ENCODE measurements at places on chromosomes 1 and 21.

DNA sequence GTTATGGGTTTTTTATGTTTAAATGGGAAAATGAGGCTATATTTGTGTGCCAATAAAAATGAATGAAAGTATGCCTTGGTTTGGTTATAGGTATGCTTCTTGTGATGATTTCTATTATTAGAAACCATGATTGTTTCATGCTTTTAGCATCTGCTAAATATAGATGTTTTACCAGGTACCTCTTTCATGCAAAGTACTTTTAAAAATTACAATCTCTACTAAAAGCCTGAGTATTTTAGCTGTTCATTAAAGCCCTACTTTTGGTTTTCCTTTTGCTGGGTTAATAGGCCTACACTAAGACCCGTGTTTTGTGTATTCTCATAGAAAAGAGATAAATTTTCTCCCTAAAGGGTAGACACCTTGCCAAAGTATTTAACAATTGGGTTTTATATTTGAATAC, 32.0 kb downstream of the MTF2 start:
- DNase-seq, result no peak

GRCh38 chr1:32399843-32400242, 5.6 kb upstream of the BSDC1 start:
- DNase-seq, result no peak

- no peak for DNase-seq
These were observed 175.6 kb upstream of the DAB1 start for GRCh38 chr1:57599236-57599994.

- no peak for DNase-seq
These were observed 374 bp downstream of the MAB21L3 start for GRCh38 chr1:116111524-116112021.

GRCh38 chr1:200877839-200878551, 5.2 kb downstream of the GPR25 start:
- peak; percentile 64 for DNase-seq

DNA sequence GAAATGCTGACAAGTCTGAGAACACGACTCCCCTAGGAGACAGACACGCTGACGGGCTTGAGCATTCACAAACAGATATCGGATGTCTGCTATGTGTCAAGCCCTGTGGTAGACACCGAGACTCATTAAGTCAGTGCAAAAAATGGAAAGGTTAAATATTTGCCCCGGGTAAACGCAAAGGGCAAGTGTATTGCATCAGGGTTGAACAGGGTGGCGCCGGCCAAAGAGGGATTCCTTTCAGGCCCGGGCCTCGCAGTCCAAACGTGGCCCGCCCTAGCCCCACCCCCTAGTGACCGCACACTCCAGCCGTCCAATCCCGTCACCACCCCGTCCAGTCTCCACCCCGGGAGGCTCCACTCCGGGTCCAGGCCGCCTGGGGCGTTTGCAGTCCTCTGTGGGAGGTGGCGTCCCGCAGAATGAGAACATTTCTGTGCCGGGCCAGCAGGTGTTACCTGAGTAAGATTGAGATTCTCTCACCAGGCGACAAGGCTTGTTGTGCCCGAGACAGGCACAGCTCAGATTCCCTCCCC, 16.3 kb upstream of the TMEM9 start:
- peak; percentile 73 for DNase-seq

DNA sequence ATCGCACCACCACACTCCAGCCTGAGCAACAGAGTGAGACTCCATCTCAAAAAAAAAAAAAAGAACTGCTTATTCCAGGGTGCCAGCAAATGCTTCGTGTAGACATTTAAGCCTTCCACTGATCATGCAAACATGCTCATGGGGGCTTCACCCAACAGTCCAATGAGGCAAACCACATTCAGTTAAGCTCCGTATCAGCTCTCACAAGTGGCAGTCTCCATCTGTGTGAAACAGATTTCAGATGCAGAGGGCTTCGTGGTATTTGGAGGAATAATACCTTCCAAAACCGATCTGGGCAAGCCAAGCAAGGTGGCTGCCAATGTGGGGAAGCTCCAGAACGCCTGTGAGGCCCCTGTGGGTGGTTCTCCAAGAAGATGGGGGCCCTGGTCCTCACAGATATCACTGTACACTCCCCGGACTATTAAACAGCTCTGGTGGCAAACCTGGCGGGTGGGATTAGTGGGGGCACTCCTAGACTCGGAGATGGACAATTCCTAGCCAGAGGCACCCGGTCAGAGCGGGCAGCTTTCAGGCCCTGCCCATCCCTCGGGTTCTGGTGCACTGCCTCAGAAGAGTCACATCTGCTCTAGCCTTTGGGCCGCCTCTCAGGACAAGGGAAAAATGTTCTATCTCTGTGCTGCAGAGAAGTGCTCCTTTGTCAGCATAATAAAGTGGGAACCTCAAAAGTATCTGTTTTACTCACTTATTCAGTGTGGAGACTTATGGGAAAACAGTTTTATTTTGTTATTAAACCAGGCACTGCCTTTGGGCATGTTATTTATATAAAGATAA, 10.2 kb downstream of the CREG1 start:
- no peak for DNase-seq

GRCh38 chr1:64536836-64537490, 67.0 kb downstream of the CACHD1 start:
- no peak for DNase-seq

DNA sequence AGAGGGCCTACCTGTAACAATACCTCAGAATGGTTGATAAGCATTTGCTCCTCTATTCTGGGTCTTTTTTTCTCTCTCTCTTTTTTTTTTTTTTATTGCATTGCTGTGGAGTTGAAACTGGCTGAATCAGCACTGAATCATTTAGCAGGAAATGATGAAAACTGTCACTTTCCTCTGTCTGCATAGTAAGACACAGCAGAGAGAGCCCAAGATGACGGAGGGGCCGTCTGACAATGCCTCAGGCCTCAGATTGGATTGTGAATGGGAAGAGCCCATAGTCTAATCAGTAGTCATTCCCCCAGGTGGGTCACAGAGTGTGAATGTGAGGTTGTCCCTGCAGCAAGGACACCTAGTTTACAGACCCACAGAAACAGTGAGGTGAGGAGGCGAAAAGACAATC, 193.2 kb upstream of the PLXNA2 start:
- DNase-seq, result no peak

GRCh38 chr1:13921190-13921589, 221.2 kb downstream of the PRDM2 start:
- no peak for DNase-seq

DNA sequence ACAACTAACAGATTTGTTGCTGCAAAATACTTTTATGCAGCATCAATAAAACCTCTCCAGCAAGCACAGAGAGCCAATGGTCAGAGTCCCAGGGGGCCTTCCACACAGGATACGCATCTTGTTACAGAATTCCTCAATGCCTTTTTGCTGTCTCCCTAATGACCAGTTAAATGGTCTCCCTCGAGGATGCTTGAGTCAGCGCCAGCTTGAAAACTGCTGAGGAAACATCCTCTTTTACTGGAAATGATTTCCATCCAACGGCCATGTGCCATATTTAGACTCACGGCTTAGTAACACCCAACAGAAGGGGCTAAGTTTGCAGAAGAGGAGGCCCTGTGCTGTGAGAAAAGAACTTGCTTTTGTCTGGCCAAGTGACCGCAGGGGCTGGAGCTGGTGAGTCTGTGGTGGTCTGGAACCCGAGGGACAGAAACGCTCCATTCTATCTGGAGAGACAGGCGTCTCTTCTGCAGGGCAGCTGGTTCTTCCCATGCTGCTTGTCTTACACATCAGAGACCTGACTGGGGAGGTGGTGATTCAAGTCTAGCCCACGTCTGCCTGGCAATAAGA, 496.4 kb downstream of the SETD4 start:
- no peak for DNase-seq

GRCh38 chr1:79353224-79353623, 346.7 kb upstream of the ADGRL4 start:
- DNase-seq, result no peak

- no peak for DNase-seq
These were observed 24.5 kb upstream of the ZNF436 start for GRCh38 chr1:23394181-23394580.

DNA sequence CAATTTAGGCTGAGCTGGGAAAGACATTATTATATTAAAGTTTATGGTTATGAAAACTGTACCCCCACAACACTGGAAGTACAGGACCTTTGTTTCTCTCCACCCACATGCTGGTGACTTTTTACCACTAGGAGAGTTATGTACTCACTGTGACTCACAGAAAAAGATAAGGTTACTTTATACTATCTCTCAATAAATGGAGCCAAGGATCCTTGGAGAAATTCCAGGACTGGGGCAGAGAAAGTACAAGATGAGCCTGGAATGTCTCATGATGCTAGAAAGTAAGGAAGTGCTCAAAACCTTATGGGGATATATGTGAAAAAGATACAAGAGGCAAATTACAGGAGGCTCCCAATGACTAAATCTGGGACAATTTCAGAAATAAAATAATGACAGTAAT, 63.9 kb upstream of the C1orf105 start:
- no peak for DNase-seq

DNA sequence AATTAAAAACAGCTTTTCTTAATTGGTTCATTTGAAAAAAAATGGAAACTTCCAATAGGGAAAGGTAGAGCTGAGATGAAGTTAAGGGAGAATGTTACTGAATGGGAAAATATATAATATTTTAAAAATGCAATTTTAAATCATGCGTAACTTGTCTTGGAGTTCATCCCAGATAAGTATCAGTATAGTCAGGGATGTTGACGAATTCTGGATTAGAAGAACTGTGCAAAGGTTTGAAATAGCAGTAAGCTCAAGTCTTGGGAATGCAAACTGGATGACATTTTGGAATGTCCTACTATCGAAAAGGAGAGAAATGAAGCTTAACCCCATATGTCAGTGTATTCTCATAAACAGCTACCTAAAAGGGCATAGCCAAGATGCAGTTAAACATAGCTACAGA, 4.0 kb upstream of the ST6GALNAC3 start:
- no peak for DNase-seq

- DNase-seq, result no peak
These were observed 180.6 kb upstream of the C1orf105 start for GRCh38 chr1:172239901-172240300.

- DNase-seq, result no peak
These were observed 78.5 kb downstream of the HLCS start for GRCh38 chr21:36887963-36888362.

GRCh38 chr1:61742620-61743430, 545 bp downstream of the PATJ start:
- no peak for DNase-seq

DNA sequence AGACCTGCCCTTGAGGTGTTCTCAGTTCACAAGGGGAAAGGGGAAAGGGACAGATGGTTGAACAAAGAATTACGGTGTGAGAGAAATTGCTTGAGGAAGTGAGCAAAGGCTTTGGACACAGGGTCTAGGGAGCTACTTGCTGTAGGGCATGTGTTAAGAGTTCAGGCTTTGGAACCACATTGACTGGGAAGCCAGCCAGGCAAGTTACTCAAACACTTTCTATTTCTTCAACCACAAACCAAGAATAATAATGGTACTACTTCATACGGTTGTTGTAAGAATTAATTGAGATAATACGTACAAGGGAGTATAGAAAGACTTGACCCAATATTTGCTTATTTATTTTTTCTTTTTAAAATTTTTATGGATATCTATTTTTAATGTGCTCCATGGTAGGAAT, 26.6 kb downstream of the AK4 start:
- DNase-seq, result no peak

- peak; percentile 23 for DNase-seq
These were observed 64.0 kb upstream of the HMCN1 start for GRCh38 chr1:185670187-185670627.

DNA sequence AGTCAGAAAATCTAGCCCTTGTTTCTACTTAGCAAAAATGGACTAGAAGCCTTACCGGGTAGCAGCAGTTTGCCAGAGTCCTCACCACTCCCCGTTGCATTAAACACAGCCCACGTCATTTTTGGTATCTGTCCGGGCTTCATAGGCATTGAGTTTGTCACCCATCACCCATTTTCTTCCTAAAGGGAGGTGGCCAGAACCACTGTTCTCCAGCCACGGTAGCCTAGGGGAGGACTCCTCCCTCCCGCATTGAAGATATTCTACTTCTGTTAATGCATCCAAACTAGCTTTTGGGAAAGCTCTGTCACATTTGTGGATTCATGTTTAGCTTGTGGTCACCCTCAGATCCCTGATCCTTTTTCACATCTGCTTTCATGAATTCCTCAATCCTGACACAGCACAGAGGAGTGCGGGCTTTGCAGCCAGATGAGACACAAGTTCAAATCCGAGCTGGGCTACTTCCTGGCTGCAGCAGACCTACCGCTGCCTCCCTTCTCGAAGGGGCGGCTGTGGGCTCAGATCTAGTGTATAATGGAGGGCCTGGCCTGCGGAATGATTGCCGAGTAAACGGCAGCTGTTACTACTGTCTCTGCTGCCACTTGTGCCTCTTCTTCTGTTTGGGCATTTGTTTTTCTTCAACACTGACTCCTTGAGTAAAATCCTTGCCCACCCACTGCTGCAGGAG, 63.2 kb upstream of the EFHD2 start:
- DNase-seq, result no peak

GRCh38 chr1:16293538-16293937, 56.6 kb upstream of the CPLANE2 start:
- no peak for DNase-seq

GRCh38 chr1:9181176-9181906, 52.4 kb upstream of the GPR157 start:
- DNase-seq, result peak; percentile 78

DNA sequence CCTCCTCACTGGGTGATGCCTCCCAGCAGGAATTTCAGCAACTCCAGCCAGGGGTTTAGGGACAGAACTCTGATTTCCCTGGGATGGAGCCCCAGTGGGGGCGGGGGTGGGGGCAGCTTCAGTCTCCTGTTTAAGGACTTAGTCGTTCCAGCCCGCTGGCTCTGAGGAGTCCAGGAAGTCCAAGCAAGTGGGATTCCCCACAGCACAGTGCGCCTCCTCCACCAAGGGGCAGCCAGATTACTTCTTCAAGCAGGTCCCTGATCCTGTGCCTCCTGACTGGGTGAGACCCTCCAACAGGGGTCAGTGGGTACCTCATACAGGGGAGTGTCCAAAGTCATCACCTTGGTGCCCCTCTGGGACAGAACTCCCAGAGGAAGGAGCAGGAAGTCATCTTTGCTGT, 1438.4 kb upstream of the B3GALT2 start:
- no peak for DNase-seq

GRCh38 chr1:109802136-109802900, 38.6 kb upstream of the EPS8L3 start:
- peak; percentile 41 for DNase-seq
